CD4-positive, alpha-beta T cell treated with Interleukin-15 for 1 hour (primary cell): ENCODE measurements at places on chromosomes 16 and 17.

- DNase-seq: no peak
Observed at GRCh38 chr16:67091906-67092566, 17.7 kb upstream of the PHAF1 start.

- no peak for DNase-seq
Observed at GRCh38 chr16:4805231-4805630, 2.8 kb upstream of the ROGDI start.

DNA sequence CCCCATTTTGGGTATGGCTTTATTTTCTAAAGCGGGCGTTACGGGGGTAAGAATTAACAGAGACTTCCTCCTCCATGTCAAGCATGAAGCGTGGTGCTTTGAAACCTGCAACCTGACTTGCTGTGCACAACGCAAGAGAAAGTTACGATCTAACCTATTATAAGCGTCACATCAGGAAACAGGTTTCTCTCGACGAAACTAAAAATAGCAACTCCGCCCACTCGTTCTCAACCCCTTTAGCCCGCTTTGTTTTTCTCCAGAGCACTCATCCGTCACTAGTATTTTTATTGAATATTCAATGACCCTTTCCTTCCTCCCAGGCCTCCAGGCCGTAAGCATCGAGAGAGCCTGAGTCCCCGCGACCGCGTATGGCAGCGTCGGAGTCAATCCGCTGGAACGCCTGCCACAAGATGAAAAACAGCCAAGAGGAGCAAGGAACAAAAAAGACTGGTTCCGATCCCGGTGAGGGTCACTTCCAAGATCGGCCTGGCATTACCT is 555 bp downstream of the NUP88 start:
- peak; percentile 82 for DNase-seq

DNA sequence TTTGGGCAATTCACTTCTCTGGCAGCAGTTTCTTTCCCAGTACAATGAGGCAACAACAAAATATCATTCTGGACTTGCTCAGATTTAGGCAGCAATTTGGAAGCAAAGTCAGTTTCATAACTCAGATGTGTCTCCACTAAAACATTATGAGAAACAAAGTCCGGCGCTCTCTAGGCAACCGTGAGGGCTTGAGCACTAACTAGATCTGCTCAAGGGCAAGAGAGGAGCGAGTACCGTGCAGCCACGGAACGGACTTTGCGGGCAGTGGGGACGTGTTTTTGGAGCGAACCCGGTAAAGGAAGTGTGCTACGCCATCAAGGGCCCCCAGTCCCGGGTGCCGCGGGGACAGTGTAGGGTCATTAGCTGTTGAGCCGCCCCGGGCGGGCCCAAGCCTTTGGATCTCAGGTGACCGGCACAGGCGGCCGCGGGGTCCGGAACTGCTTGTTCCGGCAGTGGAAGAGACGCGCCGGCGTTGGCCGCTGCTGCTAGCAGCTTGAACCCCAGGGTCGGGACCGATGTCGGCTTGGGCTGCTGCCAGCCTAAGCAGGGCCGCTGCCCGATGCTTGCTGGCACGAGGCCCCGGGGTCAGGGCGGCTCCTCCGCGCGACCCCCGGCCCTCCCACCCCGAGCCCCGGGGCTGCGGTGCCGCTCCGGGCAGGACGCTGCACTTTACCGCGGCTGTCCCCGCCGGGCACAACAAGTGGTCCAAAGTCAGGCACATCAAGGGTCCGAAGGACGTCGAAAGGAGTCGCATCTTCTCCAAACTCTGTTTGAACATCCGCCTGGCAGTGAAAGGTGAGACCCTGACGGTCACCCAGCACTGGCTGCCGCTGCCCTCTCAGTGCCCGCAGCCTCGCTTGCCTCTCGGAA is at the start of gene TACO1:
TACO1 (plus strand) TSS at position 327 of the 870 bp plus-strand sequence; CDS start at position 516, 189 bp downstream.
- DNase-seq: peak; percentile 64

GRCh38 chr17:29677221-29677791 is 54.6 kb upstream of the CORO6 start:
- no peak for DNase-seq

- DNase-seq: peak; percentile 57
Observed at GRCh38 chr16:53061701-53062159, 6.9 kb downstream of the CHD9 start.

DNA sequence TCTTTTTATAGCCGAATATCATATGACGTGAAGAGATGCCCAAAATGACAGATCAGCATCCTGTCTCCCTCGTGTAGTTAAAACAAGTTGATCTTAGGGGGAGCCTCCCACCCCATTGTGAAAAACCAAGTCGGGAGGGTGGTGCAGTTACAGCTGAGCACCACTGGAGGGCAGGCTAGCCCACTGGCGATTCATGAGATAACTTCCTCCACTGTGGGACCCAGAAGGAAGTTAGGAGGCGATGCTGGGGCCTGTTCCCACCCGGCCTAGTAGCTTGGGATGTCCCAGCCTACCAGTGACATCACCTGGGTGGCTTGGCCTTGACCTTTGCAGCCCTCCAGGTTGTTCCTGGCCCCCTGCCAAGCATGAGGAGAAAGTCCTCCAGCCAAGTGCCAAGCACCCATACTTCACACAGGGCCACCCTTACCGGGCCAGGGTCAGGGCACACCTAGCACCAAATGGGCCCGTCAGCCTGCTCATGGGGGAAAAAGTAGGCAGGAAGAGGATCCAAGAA is 8.1 kb upstream of the CPNE2 start:
- peak; percentile 69 for DNase-seq

- DNase-seq: no peak
Observed at GRCh38 chr17:4297351-4297750, 33.6 kb upstream of the ANKFY1 start.

DNA sequence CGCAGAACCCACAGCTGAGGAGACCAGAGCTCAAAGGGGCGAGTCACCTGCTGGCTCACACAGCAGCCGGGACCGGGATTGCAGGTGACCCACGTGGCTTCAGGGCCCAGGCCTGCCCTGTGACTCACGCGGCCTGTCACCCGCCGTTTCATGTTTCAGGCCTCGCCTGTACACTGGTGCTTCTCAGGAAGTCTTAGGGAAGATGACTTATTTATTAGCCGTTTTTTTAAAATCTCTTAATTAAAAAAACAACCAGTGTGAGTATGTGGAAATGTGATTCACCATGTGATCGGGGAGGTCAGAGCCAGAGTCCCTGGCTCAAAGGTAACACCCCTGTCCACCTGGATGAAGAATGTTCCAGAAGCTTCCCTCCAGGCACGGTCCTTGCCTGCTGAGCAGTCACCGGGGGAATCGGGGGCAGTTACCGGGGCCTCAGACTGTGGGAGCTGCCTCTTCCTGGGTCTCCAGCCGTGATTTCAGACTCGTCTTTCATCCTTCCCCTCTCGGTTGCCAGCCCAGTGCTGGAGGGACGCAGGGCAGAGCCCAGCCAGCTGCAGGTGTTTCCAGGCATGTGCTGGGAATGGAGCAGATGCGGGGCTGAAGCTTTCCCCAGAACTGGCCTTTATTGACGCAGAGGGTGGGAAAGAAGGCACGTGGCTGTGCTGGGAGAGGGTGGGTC is 49.3 kb downstream of the CMIP start:
- DNase-seq: peak; percentile 66

- DNase-seq: peak; percentile 36
Observed at GRCh38 chr17:64218066-64218465, 45.0 kb downstream of the TEX2 start.

DNA sequence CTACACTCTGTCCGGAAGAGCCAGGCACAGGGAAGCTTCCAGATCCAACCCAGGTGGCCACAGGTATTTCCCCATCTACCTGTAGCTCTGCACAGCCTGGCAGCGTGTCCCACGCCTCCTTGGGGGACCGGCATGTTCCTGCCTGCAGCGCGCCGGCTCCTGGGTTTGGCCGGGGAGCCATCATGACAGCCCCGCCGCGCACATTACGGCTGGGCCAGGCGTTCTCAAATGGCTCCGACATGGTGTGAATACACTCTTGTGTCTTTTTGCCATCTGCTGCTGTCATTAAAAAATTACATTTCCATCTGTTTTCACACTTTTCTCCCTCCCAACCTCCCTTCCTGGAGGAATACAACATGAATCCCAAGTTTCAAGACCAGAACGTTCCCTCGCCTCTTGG is 8.0 kb upstream of the GINS2 start:
- no peak for DNase-seq

GRCh38 chr16:2468725-2469398 is 2.2 kb upstream of the NTN3 start:
- DNase-seq: peak; percentile 38

GRCh38 chr16:25089351-25089750 is 22.2 kb upstream of the LCMT1 start:
- DNase-seq: no peak

DNA sequence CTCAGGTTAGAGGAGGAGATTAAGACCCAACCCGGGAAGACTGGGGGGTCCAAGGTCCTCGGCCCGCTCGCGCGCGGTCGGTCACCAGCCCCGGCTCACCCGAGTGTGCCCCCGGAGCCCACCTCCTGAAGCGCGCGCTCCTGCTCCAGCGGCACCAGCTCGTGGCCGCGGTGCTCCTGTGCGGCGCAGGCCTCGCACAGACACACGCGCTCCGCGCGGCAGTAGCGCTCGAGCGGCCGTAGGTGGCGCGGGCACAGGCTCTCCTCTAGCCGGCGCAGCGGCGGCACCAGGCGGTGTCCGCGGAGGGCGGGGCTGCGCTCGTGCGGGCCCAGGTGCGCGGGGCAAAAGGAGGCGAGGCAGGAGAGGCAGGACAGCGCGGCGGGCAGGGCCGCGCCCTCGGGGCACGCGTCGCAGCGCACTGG is 618 bp downstream of the TRIM47 start:
- peak; percentile 75 for DNase-seq

- no peak for DNase-seq
Observed at GRCh38 chr16:4612977-4613635, 1.6 kb downstream of the UBALD1 start.

GRCh38 chr17:30555942-30556341 is 78.7 kb downstream of the GOSR1 start:
- no peak for DNase-seq

DNA sequence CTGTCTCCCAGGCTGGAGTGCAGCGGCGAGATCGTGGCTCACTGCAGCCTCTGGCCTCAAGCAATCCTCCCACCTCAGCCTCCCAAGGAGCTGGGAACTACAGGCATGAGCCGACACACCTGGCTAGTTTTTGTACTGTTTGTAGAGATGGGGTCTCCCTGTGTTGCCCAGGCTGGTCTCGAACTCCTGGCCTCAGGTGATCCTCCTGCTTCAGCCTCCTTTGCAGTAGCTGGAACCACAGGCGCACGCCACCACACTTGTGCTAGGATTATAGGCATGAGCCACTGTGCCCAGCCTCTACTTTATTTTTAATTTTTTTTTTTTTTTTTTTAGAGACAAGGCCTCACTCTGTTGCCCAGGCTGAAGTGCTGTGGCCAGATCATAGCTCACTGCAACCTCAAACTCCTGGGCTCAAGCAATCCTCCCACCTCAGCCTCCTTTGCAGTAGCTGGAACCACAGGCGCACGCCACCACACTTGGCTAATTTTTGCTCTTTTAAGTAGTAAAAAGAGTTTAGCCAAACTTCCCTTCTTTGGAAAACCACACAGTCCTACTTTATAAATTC is 4.4 kb downstream of the NTAN1 start:
- no peak for DNase-seq

DNA sequence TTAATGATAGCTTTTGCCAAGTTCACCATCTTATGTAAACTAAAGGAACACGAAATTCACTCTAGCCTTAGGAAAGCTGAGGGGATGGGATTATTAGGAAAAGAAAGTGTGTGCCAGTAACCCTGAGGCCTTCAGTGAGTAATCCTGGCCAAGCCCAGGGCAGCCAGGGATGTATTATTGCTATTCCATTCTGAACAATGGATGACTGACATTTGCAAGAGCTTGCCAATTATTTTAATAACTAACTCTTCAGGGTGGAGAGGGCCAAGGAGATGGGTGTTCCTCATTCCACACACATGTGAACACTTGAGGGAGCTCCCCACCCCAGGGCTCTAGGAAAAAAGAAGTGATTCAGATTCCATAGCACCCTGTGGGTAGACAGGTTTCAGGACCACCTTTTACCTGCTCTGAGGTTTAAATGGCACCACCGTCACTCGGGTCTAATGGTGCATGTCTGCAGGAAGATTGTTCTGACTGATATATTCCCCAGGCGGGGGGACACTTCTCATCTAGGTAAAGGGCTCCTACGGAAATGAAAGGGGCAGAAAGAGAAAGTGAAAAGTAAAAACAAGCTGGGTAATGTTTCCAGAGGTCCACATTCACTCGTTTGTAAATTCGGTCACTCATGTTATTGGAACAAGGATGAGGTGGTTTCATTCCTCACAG is 41.5 kb downstream of the TK2 start:
- no peak for DNase-seq

GRCh38 chr17:76500074-76500746 is 1.0 kb downstream of the RHBDF2 start:
- DNase-seq: peak; percentile 54

DNA sequence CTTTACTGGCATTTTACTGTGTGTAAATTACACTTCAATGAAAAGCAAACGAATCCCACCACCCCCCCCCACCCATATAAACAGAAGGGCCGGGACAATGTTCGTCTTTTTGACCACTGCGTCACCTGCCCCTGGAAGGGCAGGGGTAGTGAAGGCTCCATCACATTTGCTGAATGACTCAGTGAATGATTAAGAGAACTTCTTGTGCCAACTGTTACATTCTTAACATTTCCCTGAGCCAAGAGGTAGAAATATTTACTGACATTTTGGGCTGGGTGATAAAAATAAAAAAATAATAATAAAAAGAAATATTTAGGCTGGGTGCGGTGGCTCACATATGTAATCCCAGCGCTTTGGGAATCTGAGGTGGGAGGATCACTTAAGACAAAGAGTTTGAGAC is 24.1 kb downstream of the C16orf96 start:
- no peak for DNase-seq

GRCh38 chr17:17510456-17511292 is 14.5 kb upstream of the RASD1 start:
- DNase-seq: no peak
